Jurkat, Clone E6-1 (cell line): ENCODE measurements at places on chromosomes 4 and X.

- no peak for DNase-seq
Measured at GRCh38 chrX:135512508-135513129, 7.8 kb upstream of the INTS6L start.

GRCh38 chrX:103637604-103638338 lies 9.0 kb downstream of the TCEAL1 start:
- no peak for DNase-seq

- no peak for DNase-seq
Measured at GRCh38 chrX:76802708-76803107, 375.2 kb downstream of the MAGEE1 start.

GRCh38 chr4:100511896-100512295 lies 5.9 kb downstream of the EMCN start:
- no peak for DNase-seq

- no peak for DNase-seq
Measured at GRCh38 chrX:130395341-130395740, 6.4 kb upstream of the RBMX2 start.

DNA sequence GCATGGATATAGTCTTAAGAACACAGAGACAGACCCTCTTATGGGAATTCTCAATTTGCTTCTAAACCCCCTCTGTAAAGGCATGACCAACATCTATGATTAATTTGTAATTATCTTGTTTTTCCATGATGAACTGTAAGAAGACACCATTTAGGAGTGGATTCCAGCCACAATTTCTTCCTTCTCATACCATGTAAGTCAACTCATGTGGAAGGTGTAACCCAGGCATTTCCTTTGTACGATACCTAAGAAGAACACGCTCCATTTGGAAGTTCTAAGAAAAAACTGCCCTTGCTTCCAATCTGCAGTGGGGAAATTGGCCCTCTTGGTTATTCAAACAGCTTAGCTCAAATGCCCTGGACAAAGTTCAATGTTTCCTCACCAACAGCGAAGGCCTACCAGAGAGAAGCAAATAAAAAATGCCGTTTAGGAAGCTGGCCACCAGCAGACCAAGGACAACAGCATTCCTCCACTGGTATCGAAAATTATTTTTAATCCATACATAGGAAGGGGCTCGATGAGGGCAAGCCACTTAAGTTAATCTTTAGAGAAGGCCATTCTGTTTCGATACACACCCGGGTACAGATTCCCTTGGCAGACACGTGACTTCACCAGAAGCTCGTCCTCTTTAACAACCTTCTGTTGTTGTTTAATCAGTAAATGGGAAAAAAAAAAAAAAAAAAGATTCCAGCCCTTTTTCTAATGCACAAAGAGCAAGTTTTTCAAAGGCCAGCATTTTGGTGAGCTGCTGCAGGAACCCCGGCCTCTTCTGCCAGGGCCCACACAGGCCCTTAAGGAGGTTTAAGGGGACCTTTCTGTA lies 2.6 kb downstream of the DHRSX start:
- DNase-seq = no peak

DNA sequence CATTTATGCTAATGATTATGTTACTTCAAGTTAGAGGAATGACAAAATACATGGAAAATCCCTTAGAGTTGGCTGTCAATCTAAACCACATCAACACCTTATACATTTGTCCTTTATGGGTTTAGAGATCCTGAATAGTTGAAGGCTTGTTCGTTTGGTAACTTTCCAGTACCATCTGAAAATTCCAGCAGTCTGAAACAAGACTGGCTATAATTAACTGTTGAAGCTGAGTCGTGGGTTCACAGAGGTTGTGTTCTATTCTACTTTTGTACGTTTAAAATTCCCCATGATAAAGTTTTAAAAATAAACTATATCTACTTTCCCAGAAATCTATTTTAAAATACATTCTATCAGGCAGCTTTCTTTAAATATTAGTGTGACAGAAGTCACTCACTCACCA lies 73.0 kb downstream of the USP46 start:
- no peak for DNase-seq

- no peak for DNase-seq
Measured at GRCh38 chr4:83318666-83319065, 16.0 kb downstream of the HPSE start.

GRCh38 chrX:65195621-65196020 lies 219.4 kb upstream of the ZC4H2 start:
- DNase-seq = no peak

- no peak for DNase-seq
Measured at GRCh38 chr4:81207828-81208227, 7.2 kb downstream of the PRKG2 start.

DNA sequence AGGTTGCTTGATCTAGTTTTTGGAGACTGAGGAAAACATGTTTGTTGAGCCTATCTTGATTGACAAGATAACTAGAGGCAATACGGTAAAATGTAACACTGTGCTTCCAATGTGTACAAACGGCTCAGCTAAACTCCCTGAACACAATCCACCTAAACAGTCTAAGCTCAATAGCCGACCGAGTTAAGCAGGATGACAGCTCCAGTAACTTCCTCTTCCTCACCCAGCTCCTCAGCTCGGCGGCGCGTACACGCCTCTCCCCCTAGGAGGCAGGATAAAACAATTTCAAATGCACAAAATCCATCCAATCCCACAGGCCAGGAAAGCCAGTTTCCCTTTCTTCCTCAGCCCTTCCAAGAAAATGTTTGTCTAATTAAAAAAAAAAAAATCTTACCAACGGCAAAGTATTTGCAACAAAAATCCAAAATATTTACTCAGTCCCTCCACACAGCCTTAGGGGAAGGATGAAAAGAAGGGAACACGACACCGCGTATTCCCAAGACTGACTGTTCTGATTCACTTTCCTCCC lies 1.0 kb downstream of the CNOT6L start:
- DNase-seq = peak; percentile 79

GRCh38 chr4:171954650-171955049 lies 141.4 kb downstream of the GALNTL6 start:
- no peak for DNase-seq
